ENCODE measurements at places on chromosomes 12 and 14.
A peak's percentile ranks its signal among the peaks of the same experiment; 100 is the strongest.

GRCh38 chr12:92056290-92056689 lies 89.4 kb downstream of the BTG1 start:
- DNase-seq: no peak

GRCh38 chr12:109476807-109477184 lies 304 bp downstream of the KCTD10 start:
- DNase-seq: no peak

- no peak for DNase-seq
Measured at GRCh38 chr12:50353869-50354593, 42.4 kb downstream of the FAM186A start.

DNA sequence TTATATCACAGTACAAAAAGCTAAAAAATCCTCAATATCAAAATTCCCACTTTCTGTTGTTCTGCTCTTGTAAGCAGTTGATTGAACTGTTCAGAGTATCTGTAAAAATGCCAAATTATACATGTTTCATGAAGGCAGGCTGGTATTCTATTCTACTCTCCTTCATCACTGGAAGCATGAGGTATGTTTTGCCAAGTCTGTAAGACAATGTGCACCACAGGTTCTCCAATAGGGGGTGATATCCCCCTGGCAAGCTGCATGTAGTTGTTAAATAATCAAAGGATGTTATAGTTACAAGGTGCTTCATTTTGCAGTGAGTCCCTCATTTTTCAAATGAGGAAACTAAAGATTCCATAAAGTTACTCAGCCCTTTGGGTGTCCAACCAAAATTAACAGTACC lies 15.1 kb upstream of the NEK9 start:
- peak; percentile 20 for DNase-seq

GRCh38 chr12:17372508-17372907 lies 717.5 kb downstream of the RERGL start:
- no peak for DNase-seq

DNA sequence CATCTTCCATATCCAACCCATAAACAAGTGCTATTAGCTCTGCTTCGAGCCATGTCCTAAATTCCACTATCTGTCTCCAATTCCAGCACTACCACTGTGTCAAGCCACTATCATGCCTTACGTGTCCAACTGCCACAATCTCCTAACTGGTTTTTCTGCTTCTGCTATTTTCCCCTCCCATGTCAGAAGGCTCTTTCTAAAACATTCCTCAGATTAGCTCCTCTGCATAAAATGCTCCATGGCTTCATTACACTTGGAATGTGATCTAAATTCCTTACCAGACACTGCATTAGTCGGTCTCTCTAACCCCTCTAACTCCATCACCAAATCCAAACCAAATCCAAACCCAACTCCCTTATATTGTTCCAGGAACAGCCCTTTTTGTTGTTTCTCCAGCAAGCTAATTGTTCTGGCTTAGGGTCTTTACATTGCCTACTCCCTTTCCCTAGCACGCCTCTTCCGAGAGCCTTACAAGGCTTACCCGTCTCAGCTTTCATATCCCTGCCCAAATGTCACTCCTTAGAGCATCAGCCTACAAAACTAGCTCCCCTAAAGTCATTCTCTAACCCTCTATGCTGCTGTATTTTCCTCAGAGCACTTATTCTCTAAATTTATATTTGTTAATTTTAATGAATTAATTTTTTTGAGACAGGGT lies 139.7 kb downstream of the HELB start:
- DNase-seq: no peak

GRCh38 chr12:128043317-128043716 lies 223.7 kb upstream of the TMEM132C start:
- DNase-seq: no peak
